ENCODE measurements at places on chromosomes 2 and 18.

GRCh38 chr2:183868707-183869106, 729.6 kb upstream of the ZNF804A start:
- DNase-seq, result no peak
- H3K4me3 ChIP-seq, result no peak overlapping the region
- no peak overlapping the region for H3K27ac ChIP-seq
- no peaks in the 10 kb centered on the region for H3K36me3 ChIP-seq
- H3K27me3 ChIP-seq, result no peaks in the 10 kb centered on the region
- H3K4me1 ChIP-seq, result no peaks in the 10 kb centered on the region

DNA sequence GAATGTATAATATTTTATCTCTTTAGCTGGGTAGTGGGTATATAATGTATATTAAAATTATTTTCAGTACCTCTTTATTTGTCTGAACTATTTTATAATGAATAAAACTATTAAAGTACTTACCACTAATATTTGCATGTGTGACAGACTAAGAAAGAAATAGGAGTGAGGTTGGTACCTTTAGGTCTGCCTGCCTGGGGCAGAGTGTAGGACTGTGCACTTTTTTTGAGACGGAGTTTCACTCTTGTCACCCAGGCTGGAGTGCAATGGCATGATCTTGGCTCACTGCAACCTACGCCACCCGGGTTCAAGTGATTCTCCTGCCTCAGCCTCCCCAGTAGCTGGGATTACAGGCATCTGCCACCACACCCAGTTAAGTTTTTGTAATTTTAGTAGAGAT, 18.8 kb downstream of the NCOA1 start:
- no peaks in the 10 kb centered on the region for H3K27me3 ChIP-seq
- H3K4me1 ChIP-seq, result peaks cover 12% of the 10 kb centered on the region
- no peaks in the 10 kb centered on the region for H3K36me3 ChIP-seq
- H3K4me3 ChIP-seq, result no peak overlapping the region

- H3K4me3 ChIP-seq, result no peak overlapping the region
- no peaks in the 10 kb centered on the region for H3K36me3 ChIP-seq
- no peaks in the 10 kb centered on the region for H3K27me3 ChIP-seq
- no peak for DNase-seq
These were observed 215.8 kb downstream of the NDUFA10 start for GRCh38 chr2:239809391-239809790.

GRCh38 chr18:35032113-35032512, 9.1 kb upstream of the MAPRE2 start:
- DNase-seq, result no peak
- no peaks in the 10 kb centered on the region for H3K36me3 ChIP-seq
- no peaks in the 10 kb centered on the region for H3K27me3 ChIP-seq
- H3K27ac ChIP-seq, result no peak overlapping the region

GRCh38 chr2:124810132-124810531, 785.0 kb downstream of the CNTNAP5 start:
- H3K27ac ChIP-seq, result no peak overlapping the region
- no peaks in the 10 kb centered on the region for H3K27me3 ChIP-seq
- DNase-seq, result no peak

All from B cell (primary cell).